ENCODE measurements at places on chromosomes 1 and 21.

GRCh38 chr1:6464514-6464836, 1.5 kb downstream of the TNFRSF25 start:
- peak; percentile 42 for DNase-seq

- DNase-seq: no peak
These were observed 36.8 kb upstream of the RALGPS2 start for GRCh38 chr1:178688244-178688643.

DNA sequence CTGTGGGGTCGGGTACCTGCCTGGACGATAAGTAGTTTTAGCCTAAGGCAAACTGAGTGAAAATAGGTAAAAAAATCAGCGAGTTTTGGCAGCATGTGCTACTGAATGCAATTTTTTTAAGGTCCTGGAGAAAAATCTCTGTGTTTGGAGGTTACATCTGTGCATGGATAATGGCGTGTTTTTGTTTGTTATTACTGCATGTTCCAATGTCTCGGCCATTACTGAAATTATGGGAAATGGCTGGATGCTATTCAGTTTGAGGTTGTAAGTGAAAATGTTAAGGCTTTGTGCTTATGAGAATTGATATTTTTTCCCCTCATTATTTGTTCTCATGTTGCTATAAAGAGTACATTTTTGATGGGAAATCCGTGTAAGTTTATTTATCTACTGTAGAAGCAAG, 441.7 kb downstream of the PRDM2 start:
- DNase-seq: no peak

DNA sequence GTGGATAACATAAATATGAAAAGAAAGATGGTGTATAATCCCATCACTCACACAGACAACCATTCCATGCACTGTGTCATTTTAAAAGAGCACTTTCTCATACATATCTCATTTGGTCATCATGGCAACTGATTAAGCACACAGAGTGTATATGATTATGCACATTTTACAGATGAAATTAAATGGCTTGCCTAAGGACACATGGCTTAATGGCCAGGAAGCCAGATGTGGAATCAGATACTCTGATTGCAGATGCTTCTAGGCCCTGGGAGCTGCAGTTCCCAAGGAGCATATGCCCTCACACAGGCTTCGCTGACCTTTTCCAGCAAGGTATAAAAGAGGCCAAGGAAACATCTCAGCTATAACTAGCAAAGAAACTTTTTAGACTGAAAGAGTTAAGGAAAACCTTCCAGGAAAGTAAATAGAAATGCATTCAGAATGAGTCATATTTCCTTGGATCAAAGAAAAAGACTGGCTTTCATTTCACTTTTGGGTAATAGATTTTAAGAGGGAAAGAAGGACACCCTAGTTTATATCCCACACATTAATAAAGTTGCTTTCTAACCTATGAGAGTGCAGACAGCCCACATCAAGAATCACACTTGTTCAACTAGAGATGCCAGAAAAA, 19.6 kb upstream of the FAM89A start:
- DNase-seq: no peak

DNA sequence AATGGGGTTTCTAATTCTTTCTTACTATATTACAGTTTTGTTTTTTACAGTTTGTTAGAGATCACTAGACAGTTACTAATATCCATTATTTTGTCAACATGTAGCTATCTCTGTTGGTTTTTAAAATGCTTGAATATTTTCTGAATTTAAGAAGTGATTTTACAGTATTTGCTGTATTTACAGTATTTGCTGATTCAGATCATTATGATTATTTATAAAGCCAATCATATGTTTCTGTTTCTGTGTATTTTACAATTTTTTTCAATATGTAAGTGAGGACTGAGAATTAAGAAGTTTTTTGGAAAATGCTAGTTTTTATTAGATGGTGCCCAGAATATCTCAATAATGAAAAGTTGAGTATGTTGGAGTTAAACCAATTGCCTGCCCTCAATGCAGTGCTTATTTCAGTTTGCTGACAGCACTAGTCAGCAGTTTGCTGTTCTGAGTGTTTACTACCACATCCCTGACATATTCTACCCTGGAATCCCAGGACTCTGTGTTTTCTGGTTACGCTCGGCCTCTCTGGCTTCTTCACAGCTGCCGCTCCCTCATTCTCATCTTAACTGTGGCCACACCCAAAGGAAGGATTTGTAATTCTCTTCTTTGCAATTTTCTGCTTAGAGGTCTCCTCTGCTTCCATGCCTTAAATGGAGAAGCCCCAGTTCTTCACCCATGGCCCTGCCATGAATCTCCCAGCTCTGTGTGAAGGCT, 68.0 kb upstream of the BACH1 start:
- no peak for DNase-seq

DNA sequence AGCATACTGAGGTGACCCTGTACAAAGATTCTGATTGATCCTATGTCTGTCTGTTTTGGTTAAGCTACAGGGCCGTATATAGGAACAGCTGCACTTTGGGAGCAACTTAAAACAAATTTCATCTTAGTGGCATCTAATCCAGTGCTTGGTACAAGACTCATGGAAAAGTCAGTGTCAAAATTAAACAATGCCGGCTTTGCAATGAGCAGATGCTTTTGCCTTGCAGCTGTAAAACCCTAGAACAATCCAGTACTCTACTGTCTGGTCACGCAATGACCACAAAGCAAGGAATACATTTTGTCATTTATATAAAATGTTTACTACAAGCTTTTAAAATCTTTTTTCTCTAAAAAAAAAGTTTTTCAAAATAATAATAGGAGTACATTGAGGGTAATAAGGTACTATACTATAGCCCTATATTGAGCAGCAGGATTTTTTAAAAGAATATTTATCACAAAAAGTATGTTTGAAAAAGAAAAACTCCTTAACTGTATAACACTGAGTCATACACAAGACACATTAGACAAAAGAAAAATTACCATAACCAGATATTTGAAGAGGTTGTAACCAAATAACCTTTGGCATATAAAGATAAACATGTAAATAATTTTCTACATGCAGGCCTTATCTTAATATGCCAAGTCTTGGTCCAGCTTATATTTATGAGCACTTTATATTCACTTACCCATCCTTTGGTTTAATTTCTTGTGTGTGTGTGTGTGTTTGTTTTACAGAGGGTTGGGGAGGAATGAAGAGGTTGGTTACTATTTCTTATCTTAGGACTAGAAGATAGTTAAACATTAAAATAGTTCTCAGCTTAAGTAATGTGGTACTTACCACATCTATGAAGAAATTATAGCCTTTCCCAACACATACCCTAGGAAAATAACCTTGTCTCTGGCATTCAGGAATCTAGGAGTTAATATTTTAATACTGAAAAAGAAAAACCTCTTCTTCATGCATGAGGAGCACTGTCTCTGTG, 262.3 kb downstream of the FAF1 start:
- DNase-seq: no peak

DNA sequence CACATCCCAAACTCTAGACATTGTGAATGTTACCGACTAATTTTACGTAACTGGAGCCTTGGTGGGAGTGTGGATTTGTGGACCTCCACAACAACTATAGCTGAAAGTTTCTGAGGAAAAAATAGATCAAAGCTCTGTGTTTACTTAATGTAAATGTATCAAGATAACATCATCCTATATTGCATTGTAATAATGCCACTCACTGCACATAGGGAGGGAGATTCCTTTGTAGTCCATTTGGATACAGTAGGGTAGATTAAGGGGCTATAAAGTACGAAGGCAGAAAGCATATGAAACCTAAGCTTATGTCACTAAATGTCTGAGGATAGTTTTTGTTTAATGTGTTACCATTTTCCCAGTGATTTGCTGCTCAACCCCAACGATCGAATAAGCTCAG, 273.4 kb downstream of the TM2D1 start:
- no peak for DNase-seq

DNA sequence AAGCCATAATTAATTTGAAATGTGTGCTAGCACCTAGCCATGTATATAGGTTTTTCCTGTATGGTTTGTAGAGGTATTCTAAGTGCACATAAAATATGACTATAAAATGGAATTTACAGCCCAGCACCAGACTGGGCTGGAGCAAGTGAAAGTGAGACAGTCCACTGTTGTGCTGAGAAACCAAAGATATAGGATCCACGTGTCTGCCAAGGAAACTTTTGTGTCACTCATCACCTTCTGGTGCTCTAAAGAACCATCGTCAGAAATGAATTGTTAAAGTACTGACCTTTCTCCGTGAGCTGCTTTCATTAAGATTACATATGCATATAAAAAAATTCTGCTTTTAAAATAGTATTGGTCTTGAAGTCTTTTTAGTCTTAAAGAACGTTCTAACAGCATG, 141.0 kb upstream of the ZC3H11B start:
- DNase-seq: no peak

DNA sequence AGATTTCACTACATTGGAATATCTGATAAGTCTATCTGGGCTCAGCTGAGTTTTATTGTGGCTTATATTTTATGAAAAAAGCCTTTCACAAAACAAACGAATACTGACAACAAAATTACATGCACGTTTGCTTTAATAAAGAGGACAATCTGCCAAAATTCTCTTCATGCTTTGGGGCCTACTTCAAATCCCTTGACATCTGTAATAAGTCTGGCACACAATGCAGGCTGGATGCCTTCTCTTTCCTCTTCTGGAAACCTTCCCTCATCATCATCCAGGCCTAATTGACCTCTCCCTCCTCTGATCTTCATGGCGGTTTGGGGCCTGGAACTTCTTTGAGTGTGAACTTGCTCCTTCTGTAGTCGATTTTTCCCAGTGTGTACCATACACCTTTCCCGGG, 70.3 kb downstream of the MAP10 start:
- DNase-seq: no peak

GRCh38 chr1:93839307-93839706, 39.7 kb downstream of the DNTTIP2 start:
- DNase-seq: no peak

Measured in activated CD4-positive, alpha-beta T cell treated with anti-CD3 and anti-CD28 coated beads, Interleukin-2, amount 10 ng/mL, durations not matched to agents 7 days and 5 days (primary cell).